Body of pancreas (tissue), 4 donors: ENCODE measurements at places on chromosomes 2 and 18. TPM values are rescaled to one million over a fixed set of nuclear protein-coding genes. Genes with fewer than 3 reads are reported as not detected.

- DNase-seq = no peak
Measured at GRCh38 chr2:216888887-216889622, 29.2 kb upstream of the TNP1 start.

GRCh38 chr2:119721462-119721861, 38.3 kb upstream of the PTPN4 start:
- no peak for DNase-seq

- DNase-seq = no peak
Measured at GRCh38 chr2:96875498-96876268, 5.8 kb upstream of the SEMA4C start.

- DNase-seq = no peak
Measured at GRCh38 chr2:231640641-231641111, 48.0 kb downstream of the TEX44 start.

GRCh38 chr2:8103085-8103708, 578.7 kb upstream of the ID2 start:
- no peak for DNase-seq

DNA sequence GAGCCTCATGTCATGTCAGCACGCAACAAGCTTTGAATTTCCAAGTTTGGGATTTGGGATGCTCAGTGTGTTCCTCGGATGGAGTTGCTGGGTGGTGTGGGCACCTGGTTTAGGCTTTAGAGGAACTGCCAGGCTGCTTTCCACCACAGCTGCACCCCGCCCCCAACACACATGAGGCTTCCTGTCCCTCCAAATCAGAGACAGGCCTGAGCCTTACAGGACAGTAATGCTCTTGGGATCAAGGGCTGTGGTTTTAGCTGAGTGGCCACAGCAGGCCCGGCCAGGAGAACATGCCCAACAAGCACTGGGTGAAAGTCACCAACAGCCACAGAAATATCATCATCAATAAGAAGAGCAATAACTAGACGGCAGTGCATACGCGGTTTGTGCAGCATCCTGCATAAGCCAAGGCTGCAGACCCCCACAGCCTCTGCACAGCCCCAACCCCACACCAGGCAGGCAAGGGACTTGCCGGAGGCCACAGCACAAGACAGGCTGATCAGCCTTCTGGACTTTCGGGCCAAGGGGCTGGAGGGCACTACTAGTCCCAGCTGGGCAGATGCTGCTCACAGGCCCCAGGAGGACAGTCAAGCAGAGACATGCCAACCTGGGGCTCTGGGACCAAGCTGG, 29.7 kb upstream of the GPC1 start:
- DNase-seq = no peak

- DNase-seq = no peak
Measured at GRCh38 chr2:211463397-211463796, 907.0 kb downstream of the CPS1 start.

DNA sequence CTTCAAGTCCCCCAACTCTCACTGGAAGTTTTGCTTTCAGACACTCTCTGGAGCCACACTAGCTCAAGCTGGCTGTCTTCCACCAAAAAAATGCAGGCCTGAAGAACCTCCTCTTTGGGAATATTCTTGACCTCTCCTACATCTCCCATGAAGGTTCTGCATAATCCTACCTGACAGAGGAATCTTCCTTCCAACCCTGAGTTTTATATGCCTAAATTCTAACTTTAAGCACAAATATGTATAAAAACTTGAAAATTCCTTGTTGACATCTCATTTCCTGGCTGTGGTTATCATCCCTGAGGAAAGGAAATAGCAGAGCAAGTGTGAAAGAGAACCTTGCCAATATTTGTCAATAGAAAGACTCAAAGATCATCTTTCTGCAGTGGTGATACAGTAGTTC, 249.0 kb downstream of the LPIN1 start:
- DNase-seq = no peak

- DNase-seq = no peak
Measured at GRCh38 chr2:36568516-36569246, 29.3 kb downstream of the FEZ2 start.

- DNase-seq = no peak
Measured at GRCh38 chr2:220787251-220787650, 784.9 kb downstream of the EPHA4 start.

- no peak for DNase-seq
Measured at GRCh38 chr2:230905448-230906421, 19.3 kb downstream of the GPR55 start.

DNA sequence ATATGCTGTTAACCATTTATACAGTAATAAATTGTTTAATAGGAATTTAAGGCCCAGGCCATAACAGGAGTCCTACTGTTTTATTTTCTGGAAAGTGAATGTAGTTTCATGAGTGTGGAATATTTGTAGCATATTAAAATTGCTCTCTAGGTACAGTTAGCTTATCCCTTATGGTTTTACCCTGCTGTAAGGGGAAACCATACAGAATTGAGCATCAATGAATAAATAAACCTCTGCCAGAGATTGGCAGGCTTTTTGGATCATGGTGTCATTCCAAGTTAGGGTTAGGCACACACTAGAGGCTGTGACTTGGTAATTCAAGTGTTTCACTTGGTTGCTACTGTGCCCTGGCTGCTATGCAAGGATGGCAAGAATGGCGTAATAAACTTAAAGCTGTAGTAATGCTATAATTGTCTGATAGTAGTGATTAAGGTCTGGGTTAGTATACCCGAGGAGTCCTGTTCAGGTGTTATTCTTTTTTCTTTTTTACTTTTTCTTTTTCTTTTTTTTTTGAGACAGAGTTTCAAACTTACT, 30.4 kb downstream of the BMPR2 start:
- no peak for DNase-seq

DNA sequence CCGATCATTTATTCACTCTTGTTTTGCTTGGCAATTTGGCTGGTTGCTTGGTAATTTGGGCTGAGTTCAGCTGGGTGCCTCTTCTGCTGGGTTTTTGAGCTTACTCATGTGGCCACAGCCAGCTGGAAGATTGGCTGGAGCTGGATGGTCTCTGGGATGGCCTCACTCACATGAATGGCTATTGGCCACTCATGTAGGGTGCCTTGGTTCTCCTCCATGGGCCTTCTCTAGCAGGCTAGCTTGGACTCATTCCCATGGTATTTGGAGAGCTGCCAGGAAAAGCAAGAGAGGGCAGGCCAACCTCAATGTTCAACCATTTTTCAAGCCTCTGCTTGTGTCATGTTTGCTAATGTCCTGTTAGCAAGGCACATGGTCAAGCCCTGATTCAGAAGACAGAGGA, 16.9 kb downstream of the ZAP70 start:
- DNase-seq = no peak

- DNase-seq = no peak
Measured at GRCh38 chr2:201872591-201872990, 66.3 kb downstream of the CDK15 start.

DNA sequence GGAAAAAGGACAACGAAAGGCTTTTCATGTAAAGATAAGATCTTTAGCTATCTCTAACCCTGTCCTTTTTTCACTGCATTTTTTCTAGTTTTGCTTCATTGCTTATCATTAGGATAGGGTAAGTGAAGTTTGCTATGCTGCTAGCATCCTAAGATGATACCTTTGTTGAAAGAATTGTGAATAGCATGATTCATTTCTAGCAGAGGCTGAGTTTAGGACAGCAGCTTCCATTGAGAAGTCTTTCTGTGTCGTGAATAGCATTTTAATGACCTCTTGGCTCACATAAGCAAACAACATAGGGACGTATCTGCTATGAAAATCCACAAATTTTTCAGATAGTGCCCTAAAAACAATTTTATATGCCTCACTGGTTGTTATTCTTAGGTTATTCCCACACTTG, 36.4 kb upstream of the GAREM2 start:
- DNase-seq = no peak

Gene MZT2B
- total RNA-seq = 68.6 TPM

Gene NEU2
- not detected for total RNA-seq

Gene MARCHF4
- 0.52 TPM for total RNA-seq

Gene IL1RL2
- 0.52 TPM for total RNA-seq

Gene TSPYL6
- not detected for total RNA-seq

Gene ERLEC1
- 86.7 TPM for total RNA-seq

Gene STARD6
- not detected for total RNA-seq

Gene ITPRIPL1
- total RNA-seq = 0.33 TPM
